ENCODE measurements at places on chromosomes 5 and 9.

DNA sequence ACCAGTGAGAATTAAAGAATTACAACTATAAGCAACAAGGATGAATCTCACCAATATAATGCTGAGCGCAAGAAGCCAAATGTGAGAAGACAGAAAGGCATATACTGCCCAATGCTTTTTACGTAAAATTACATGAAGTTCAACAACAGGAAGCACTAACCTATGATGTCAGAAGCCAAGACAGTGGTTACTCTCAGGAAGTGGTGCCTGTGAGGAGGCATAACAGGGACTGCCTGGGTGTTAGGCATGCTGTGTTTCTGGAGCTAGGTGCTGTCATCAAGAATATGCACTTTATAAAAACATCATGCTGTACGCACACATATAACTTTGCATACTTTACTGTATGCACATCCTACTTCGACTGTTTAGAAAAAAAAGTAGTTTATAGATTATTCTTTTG lies 30.1 kb downstream of the FRMD3 start:
- DNase-seq, result no peak

DNA sequence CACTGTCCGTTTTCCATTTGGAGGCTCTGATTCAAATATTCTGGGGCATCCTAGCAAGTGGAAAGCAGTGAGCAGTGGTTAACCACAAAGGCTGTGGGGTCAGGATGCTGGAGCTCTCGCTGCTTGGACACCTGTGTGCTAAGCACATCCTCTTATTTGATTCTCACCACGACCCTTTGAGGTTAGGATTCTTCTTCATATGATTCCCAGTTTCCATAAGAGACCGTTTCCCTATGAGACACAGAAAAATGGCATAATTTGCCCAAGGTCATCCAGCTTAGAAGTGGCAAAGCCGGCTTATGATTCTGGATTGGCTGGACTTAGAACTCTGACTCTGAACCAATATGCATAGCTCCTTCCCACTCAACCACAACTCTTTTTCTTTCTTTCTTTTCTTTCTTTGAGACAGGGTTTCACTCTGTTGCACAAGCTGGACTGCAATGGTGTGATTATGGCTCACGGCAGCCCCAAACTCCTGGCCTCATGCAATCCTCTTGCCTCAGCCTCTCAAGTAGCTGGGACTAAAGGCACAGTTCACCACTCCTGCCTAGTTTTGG lies 207.7 kb downstream of the TTLL11 start:
- DNase-seq, result peak; percentile 63

DNA sequence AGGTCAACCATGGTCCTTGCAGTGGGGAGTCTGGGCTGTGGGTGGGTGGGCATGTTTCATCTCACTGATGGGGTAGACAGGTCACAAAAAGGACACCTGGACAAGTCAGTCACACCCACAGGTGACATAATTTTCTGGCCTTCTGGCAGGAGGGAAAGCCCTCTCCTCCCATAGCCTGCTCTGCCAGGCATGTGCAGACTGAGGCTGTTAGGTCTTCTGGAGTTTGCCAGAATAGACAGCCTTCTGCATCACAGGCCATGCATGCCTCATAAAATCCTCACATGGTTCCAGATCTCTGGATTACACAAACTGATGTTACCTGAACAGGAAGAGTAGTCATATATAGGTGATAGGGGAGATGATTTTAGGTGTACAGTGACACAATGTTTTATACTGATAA lies 49.1 kb downstream of the ARHGAP26 start:
- DNase-seq, result no peak

DNA sequence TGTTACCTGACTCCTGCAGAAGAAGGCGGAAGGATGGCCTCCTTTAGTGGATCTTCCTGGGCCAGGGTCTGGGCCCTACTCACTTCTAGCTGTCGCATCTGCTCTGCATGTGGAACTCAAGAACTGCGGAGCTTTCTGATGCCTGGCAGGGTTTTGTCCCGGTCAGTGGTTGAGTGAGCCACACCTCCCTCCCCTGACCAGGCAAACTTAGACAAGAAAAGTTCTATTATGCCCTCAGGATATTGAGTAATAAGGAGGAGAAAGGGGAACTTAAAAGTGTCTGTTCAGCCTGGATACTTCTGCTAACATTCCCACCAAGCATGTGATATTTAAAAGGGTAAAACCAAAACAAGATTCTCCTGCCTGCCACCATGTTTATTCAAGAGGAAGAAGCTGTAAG lies at the start of gene FYB1:
Gene FYB1 (minus strand): TSS at position 127 of the 400 bp plus-strand sequence. CDS start 16,603 bp downstream, outside the sequence.
- DNase-seq, result no peak

DNA sequence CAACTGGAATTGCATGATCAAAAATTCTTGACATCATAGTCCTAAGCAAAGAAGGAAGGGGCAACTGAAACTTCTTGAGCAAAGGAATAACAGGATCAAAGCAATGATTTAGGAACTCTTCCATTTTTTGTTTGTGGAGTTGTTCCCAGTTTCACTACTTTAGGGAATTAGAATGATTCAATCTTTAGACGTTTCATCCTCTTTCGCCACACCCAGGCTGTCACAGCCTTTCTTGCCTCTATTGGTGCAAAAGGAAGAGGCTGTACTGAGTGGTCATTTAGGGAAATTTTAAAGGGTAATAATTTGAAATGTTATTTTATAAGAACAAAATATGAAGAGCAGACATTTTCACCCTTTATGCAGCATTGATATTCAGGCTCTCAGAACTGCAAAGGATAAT lies 1026.0 kb upstream of the ARRDC3 start:
- no peak for DNase-seq

GRCh38 chr9:72948575-72949243 lies 4.1 kb downstream of the ALDH1A1 start:
- no peak for DNase-seq
